ENCODE measurements at places on chromosomes 2 and 18. TPM values are rescaled to one million over a fixed set of nuclear protein-coding genes. Genes with fewer than 3 reads are reported as not detected.

Gene CHRNG
- not detected for total RNA-seq

Gene RAPGEF4
- 22.4 TPM for total RNA-seq

Gene FAM124B
- 0.78 TPM for total RNA-seq

Gene GALNT13
- total RNA-seq: 5.7 TPM

Gene ECEL1
- total RNA-seq: 0.26 TPM

Gene DPP4
- total RNA-seq: 0.99 TPM

Gene DSG1
- under 0.01 TPM for total RNA-seq

Gene PLEKHB2
- total RNA-seq: 35.0 TPM

Gene CIB4
- not detected for total RNA-seq

DNA sequence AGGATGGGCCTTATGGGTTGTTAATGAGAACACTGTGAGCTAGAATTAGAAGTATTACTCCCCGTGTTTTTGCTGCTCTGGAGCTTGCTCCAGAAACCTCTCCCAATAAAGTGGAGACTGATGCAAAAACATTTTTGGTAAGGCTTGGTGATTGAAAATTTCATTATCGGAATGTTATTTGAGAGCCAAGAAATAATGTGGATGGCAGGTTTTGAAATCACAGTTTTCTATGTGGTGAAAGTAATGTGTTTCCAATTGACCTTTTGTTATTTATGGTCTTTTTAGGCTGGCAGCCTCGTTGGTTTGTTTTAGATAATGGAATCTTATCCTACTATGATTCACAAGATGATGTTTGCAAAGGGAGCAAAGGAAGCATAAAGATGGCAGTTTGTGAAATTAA lies 5.1 kb downstream of the PLEKHA3 start:
- no peak for DNase-seq
- H3K27ac ChIP-seq: no peak overlapping the region
- H3K4me1 ChIP-seq: peaks cover 42% of the 10 kb centered on the region
- no peak overlapping the region for H3K4me3 ChIP-seq
- H3K36me3 ChIP-seq: peaks cover under 1% of the 10 kb centered on the region

DNA sequence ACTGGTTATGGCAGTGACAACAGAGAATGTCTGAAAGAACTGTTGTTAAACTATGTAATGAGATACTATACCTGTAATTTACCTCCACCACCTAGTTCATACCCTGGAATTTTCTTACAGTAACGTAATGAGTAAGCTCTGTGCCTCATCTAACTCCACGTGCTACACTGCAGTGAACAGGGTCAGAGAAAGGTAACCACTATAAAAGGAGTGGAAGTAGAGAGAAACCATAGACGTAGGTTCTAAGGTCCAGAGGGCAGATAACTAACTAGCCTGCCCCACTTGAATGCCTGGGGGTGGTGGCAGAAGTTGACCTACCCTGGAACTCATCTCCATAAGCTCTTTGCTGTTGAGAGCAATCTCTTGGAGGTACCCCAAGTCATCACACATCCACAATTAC lies 32.0 kb upstream of the B4GALT6 start:
- no peaks in the 10 kb centered on the region for H3K27me3 ChIP-seq
- no peak overlapping the region for H3K27ac ChIP-seq
- DNase-seq: no peak
- no peaks in the 10 kb centered on the region for H3K4me1 ChIP-seq

DNA sequence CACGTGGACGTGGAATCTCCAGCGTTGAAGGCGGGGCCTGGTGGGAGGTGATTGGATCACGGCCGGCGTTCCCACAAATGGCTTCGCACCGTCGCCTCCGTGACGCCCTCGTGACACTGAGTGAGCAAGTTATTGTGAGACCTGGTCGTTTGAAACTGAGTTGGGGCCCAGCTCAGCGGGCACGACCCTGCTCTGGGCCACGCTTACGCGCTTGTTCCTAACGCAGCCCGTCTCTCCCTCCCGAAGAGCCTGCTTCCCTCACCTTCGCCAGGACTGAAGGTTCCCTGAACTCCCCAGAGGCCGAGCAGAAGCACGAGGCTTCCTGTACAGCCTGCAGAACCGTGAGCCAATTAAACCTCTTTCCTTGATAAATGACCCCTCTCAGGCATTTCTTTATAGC lies 121.8 kb downstream of the RTP5 start:
- peaks cover 9% of the 10 kb centered on the region for H3K4me1 ChIP-seq
- no peak for DNase-seq
- no peaks in the 10 kb centered on the region for H3K27me3 ChIP-seq
- no peak overlapping the region for H3K27ac ChIP-seq

DNA sequence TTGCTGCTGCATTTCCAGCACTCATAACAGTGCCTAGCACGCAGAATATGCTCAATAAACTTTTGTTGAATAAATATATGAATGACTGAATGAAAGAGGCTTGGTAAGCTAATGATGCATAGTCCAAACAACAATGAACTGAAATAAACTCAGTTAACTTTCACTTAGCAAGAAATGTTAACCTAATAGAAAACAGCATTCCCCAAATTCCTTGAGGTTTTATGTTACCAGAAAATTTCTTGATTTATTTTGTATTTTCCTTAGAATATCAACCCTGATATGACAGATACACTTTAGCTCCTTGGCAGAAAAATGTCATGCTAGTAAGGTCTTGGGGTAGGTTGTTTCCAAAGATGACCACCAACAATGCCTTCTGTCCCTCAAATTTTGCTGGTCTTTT lies 217.4 kb downstream of the KCNE4 start:
- H3K4me1 ChIP-seq: no peaks in the 10 kb centered on the region
- no peak overlapping the region for H3K27ac ChIP-seq
- no peak for DNase-seq

GRCh38 chr2:149903626-149904025 lies 316.1 kb upstream of the MMADHC start:
- H3K36me3 ChIP-seq: no peaks in the 10 kb centered on the region
- no peak overlapping the region for H3K27ac ChIP-seq
- H3K27me3 ChIP-seq: no peaks in the 10 kb centered on the region
- H3K4me1 ChIP-seq: no peaks in the 10 kb centered on the region

GRCh38 chr18:79693561-79694205 lies 14.1 kb downstream of the CTDP1 start:
- peaks cover 21% of the 10 kb centered on the region for H3K36me3 ChIP-seq
- no peak overlapping the region for H3K4me3 ChIP-seq
- H3K27ac ChIP-seq: no peak overlapping the region
- no peaks in the 10 kb centered on the region for H3K4me1 ChIP-seq
- DNase-seq: no peak

- H3K27me3 ChIP-seq: no peaks in the 10 kb centered on the region
- H3K4me1 ChIP-seq: no peaks in the 10 kb centered on the region
- no peak overlapping the region for H3K27ac ChIP-seq
- no peaks in the 10 kb centered on the region for H3K36me3 ChIP-seq
These were observed 138.7 kb downstream of the WDR7 start for GRCh38 chr18:56789889-56790180.

DNA sequence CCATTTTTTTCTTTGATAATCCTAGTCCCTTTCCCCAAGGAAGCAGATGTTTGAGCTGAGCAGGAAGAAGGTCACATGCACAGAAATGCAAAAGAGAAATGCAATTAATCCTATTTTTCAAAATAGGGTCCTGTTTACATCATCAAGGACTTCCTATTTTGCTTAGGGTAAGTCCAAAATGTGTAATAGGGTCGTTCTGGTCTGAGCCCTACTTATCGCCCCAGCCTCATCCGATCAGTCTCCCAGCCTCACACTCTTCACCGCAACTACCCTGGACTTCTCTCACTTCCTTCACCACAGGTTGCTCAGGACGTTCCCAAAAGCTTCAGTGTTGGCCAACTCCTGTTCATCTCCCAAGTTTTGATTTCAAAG lies 32.8 kb downstream of the FOSL2 start:
- H3K36me3 ChIP-seq: no peaks in the 10 kb centered on the region
- no peak overlapping the region for H3K4me3 ChIP-seq
- H3K27me3 ChIP-seq: no peaks in the 10 kb centered on the region

GRCh38 chr2:30336978-30337841 lies 105.9 kb downstream of the LBH start:
- no peaks in the 10 kb centered on the region for H3K4me1 ChIP-seq
- no peak for DNase-seq
- H3K27ac ChIP-seq: no peak overlapping the region

GRCh38 chr2:213067888-213068287 lies 83.5 kb downstream of the IKZF2 start:
- DNase-seq: no peak
- no peaks in the 10 kb centered on the region for H3K27me3 ChIP-seq
- no peaks in the 10 kb centered on the region for H3K36me3 ChIP-seq
- H3K4me1 ChIP-seq: peaks cover 15% of the 10 kb centered on the region
- H3K4me3 ChIP-seq: no peak overlapping the region

DNA sequence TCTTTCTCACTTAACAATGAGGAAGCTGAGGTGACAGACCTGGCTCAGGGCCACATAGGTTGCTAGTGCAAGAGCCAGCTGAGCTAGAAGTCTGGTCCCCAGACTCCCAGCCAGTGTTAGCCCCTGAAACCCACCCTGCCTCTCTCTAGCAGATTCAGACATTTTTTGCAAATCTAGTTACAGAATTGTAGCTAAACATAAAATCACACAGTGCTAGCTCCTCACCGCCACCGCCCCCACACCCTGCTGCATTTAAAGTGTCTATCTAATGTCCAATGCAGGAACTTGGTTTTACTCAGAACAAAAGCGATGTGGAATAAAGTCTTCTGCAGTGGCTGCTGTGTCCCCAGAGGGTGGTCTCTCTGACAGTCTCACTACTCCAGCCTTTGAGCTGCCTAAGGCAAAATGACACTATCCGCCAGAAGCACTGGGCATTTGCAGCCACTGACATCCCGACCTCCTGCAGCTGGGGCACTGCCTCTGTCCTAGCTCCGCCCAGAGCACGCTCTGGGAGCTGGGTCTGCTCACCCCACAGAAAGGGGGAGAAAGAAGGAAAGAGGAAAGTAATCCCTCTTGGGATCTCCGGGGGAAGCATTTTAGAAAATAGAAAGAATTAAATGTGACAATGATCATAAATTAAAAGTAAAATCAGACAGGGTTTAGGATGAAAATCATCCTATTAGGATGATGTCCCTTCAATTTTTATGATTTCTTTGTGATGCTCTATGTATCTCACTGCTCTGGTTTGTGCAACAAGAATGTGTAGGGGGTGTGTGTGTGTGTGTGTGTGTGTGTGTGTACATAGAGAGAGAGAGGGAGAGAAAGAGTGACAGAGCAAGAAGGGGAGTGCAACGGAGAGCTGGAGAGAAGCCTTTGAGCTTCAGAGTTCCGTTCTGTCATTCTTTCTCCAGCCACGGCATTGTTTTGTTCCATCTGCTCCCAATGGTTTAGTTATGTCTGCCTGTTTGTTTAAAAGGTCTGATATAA lies 50.5 kb upstream of the ST8SIA3 start:
- no peaks in the 10 kb centered on the region for H3K4me1 ChIP-seq
- H3K4me3 ChIP-seq: no peak overlapping the region
- H3K36me3 ChIP-seq: no peaks in the 10 kb centered on the region
- no peaks in the 10 kb centered on the region for H3K27me3 ChIP-seq
- H3K27ac ChIP-seq: no peak overlapping the region
- no peak for DNase-seq

DNA sequence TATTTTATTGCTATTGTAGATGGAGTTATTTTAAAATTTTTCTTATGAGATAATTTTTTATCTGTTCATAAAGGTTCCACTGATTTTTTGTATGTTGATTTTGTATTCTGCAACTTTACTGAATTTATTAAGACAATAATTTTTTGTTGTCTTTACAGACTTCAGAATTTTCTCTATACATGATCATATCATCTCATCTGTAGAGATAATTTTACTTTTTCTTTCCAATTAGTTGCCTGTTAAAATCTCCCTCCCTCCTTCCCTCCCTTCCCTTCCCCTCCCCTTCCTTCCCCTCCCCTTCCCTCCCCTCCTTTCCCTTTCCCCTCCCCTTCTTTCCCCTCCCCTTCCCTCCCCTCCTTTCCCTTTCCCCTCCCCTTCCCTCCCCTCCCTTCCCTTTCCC lies 378.1 kb downstream of the SOCS6 start:
- no peak for DNase-seq
- no peaks in the 10 kb centered on the region for H3K4me1 ChIP-seq
- no peak overlapping the region for H3K4me3 ChIP-seq

DNA sequence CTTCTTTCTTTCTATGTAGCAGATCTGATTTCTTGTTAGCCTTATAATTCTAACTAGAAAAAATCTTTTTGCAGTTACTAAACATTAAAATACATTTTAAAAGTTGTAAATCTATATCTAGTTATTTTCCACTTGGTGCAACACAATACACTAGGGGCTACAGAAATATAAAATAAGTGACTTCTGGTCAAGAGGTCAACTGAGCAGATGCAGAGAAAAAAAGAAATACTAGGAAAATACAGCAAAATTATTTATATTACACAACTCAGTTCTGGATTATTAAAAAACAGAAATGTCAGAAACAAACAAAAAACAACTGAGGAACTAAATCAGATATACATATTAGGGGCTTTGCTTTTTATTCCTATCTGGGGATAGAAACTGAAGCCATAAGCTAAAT lies 83.9 kb downstream of the L3MBTL4 start:
- peaks cover 16% of the 10 kb centered on the region for H3K4me1 ChIP-seq
- no peak overlapping the region for H3K27ac ChIP-seq
- no peaks in the 10 kb centered on the region for H3K36me3 ChIP-seq
- DNase-seq: no peak
- H3K27me3 ChIP-seq: no peaks in the 10 kb centered on the region
- no peak overlapping the region for H3K4me3 ChIP-seq

DNA sequence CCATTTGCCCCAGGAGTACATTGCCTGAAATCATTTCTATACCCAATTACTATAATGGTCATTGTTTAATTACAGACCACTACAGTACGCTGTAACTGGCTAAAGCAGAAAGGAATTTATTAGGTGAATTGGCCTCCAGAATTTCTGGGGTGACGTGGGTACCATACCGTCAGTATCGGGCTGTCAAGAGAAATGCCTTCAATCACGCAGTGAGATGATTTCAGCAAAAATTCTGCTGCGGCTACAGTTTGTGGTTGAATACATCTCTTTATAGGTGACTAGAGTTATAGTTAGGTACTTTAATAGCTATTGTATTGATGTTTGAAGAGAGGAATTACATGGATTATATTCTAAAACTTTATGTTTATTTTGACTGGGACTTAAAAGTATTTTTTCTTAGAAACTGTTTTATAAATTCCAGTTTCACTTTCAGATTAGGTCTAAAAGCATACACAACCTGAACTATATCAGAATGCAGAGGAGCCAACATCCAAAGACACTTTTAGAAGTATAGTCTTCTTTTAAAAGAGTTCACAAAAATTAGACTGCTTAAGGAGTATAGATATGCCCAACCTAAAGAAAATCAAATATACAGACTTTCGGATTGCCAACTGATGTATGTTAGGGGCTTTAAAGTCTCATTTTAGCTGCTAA lies 128.4 kb downstream of the TTC27 start:
- no peak overlapping the region for H3K27ac ChIP-seq
- H3K4me1 ChIP-seq: no peaks in the 10 kb centered on the region
- no peak for DNase-seq

- no peak overlapping the region for H3K4me3 ChIP-seq
- DNase-seq: no peak
- no peaks in the 10 kb centered on the region for H3K36me3 ChIP-seq
- no peaks in the 10 kb centered on the region for H3K4me1 ChIP-seq
- no peaks in the 10 kb centered on the region for H3K27me3 ChIP-seq
These were observed 179.3 kb downstream of the ZNF516 start for GRCh38 chr18:76315722-76316230.

- no peak overlapping the region for H3K4me3 ChIP-seq
- H3K27ac ChIP-seq: no peak overlapping the region
- H3K36me3 ChIP-seq: no peaks in the 10 kb centered on the region
- H3K27me3 ChIP-seq: no peaks in the 10 kb centered on the region
- H3K4me1 ChIP-seq: no peaks in the 10 kb centered on the region
- no peak for DNase-seq
These were observed 290.8 kb upstream of the TANK start for GRCh38 chr2:160869411-160869810.

- H3K4me1 ChIP-seq: no peaks in the 10 kb centered on the region
- DNase-seq: no peak
- no peaks in the 10 kb centered on the region for H3K36me3 ChIP-seq
- no peak overlapping the region for H3K4me3 ChIP-seq
These were observed 18.7 kb downstream of the ZFP36L2 start for GRCh38 chr2:43207553-43208300.
